ENCODE measurements at places on chromosomes 11 and 22.

GRCh38 chr11:27291954-27292636 lies 70.9 kb downstream of the CCDC34 start:
- DNase-seq = no peak

DNA sequence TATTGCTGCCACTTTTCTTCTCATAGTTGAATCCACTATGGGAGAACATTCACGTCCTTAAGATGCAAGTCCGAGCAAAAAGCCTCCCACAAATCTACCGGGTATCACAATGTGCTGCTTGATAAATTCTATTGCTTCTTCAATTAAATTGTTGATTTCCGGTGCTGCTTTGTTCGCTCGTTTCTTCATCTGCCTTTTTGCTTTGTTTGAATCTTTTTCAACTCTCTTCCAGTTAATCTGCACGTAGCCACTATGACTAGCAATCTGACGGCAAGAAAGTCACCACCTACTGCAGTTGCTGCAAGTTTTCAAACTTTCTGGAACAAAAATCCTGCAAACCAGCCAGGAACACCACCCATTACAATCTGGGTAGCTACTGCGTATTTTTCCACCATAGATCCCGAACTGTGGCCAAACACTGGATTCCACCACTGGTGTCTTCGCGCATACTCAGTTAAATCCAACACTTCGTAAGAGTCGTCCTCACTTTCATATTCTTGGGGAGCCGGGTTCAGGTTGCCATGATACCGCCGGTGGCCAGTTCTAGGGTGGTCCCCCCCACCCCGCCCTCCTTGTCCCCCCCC lies 59.1 kb downstream of the CLMP start:
- no peak for DNase-seq

- DNase-seq = no peak
These were observed 6.0 kb downstream of the RNF169 start for GRCh38 chr11:74754507-74755252.

GRCh38 chr11:126026579-126026978 lies 36.1 kb downstream of the CDON start:
- no peak for DNase-seq

- DNase-seq = no peak
These were observed 44.7 kb upstream of the SHISAL1 start for GRCh38 chr22:44357296-44357965.

DNA sequence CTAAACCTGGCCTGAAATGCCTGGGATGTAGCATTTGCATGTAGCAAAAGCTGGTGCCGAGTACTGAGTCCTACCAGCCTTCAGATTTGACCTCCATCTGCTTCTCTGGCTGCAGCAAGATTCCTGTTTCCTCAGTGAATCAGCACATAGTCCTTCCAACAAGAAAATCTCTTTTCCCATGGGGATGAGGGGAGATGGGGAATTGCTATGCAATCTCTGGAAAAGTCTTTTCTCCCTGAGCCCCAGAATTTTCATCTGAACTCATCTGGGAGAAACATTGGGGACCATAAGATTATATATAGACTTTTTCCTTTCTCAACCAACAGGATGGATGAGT lies 32.0 kb upstream of the YWHAH start:
- DNase-seq = no peak

DNA sequence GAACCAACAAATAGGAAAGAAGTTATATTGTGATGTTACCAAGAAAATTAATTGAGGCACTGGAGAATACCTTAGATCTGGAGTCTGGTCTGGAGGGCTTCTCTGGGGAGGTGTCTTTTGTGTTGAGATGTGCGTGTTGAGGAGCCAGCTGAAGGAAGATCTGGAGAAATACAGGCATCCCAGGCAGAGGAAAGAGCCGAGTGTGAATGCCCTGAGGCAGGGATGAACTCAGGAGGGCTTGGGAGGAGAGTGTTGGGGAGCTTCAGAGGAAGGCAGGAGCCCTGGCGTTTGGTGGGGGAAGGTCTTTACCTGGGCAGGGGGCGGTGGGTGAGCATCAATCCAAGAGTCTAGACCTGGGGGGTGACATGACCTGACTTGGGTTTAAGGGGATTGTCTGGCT lies 13.1 kb downstream of the SYNGR1 start:
- DNase-seq = no peak

- DNase-seq = no peak
These were observed 27.3 kb downstream of the FAM168A start for GRCh38 chr11:73570415-73571114.

- no peak for DNase-seq
These were observed 23.8 kb downstream of the LMO2 start for GRCh38 chr11:33867996-33868646.

- no peak for DNase-seq
These were observed 122.2 kb upstream of the PDGFD start for GRCh38 chr11:104286129-104286528.

DNA sequence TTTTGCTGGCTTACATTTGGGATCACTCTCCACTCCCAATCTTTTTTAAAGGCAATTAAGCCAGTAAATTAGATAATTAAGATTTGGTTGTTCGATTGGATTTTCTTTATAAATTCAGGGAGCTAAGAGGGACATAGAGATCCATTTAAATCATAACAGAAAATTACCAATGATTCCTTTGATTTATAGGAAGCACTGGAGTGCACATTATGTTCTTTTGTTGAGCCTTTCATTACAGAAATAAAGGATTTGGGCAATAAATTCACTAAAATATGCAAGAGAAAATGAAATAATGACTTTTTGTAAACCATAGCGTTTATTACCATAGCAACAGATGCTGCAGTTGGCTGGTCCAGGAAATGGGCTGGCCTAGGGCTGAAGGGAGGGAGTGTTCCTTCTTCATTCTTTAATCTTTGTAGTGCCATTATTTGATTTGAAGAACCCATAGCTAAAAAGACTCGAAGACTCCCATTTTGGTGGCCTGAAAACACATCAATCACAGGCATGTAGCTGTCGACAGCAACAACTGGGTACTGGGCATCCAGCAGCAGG lies 73.0 kb downstream of the C2CD3 start:
- DNase-seq = no peak

- DNase-seq = no peak
These were observed 64.7 kb upstream of the FAT3 start for GRCh38 chr11:92159931-92160330.

DNA sequence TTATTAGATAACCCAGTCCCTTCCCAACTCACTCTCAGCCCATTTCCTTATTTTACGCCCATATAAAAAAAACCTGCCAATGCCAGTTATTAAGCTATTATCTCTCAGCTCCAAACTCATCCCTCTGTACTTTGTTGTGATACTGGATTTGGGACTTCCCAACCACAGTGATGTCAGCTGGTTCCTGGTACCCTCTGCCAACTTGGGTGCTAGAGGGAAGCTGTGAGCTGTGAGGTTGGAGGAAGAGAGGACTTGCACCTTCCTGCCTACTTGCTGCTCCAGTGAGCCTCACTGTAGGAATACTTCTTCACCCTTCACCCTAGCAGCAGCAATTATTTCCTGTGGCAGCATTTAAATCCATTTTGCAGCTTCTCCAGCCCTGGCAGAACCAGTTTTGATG lies 19.2 kb upstream of the CSF2RB start:
- DNase-seq = no peak

DNA sequence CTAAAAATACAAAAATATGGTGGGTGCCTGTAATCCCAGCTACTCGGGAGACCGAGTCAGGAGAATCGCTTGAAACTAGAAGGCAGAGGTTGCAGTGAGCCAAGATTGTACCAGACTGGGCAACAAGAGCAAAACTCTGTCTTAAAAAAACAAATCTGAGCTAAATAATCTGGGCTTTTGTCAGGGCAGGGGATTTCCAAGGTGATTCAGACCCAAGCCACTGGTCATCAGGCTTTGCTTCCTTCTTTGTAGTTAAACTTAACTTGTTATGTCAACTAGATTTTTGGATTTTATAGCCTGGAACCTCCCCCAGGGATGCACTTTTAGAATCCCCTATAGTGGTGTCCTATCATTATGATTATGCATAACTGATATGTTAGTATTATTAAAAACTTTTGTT lies 27.0 kb upstream of the SLC22A8 start:
- no peak for DNase-seq

GRCh38 chr11:113817162-113817561 lies 37.6 kb downstream of the CLDN25 start:
- no peak for DNase-seq

GRCh38 chr11:115931548-115932083 lies 427.4 kb upstream of the CADM1 start:
- DNase-seq = no peak

DNA sequence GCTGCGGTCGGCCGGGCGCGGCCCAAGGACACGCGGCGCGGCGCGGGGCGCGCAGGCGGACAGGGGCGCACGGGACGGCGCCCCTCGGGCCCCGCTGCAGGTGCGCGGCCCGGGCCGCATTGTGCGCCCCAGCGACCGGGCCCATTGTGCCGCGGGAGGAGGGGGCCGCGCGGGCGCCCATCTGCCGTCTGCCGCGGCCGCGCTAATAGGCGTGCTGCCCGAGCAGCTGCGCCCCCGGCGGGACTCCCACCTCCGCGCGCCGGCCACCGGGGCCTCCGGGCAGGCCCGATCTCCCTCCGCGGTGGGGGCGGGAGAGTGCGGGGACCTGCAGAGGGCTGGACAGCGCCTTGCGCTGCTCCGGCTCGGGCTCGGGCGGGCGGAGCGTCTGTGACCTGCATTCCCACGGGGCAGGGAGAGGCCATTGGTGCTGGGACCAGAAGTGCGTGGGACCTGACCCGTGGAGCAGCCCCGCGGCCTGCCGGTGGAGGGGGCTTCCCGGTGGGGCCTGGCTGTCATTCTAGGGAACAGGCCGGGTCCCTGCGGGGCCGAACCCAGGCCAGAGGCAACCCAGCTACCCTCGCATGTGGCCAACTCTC lies 933 bp downstream of the BRSK2 start:
- DNase-seq = no peak

GRCh38 chr22:43346521-43346929 lies 3.4 kb upstream of the SCUBE1 start:
- no peak for DNase-seq

DNA sequence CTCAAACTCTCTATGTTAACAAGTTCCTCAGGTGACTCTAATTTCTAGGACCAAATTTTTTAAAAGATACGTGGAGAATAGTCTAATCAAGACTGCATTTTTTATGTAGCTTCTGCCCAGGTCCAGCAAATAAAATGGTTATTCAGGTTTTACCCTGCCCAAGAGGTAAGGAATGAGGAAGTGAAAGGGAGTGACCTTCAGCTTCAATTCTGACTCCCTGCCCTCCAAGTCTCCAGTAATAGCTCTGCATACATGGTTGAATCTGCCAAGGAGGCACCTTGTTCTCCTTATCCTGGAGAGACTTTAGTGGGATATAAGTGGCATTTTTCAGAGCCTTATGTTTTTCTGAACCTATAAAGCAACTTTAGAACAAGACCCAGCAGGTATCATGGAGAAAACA lies 15.5 kb downstream of the MUC15 start:
- DNase-seq = no peak

DNA sequence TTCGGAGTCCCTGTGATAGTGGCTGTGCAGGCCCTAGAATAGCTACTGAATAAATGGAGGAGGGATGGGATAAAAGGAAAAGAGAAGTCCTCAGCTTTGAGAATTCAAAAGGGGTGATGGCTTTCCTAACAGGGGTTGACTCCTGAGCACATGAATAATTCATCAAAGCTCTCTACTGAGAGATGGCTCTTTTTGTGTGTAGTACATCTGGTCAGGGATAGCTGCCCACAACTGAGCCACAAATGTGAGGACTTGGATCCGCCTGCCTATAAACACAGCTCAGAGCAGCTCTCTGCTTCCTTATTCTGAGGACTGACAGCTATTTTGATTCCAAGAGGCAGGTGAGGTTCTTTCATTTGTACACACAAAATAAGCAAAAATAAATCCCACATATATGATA lies 82.3 kb downstream of the USP35 start:
- DNase-seq = no peak

DNA sequence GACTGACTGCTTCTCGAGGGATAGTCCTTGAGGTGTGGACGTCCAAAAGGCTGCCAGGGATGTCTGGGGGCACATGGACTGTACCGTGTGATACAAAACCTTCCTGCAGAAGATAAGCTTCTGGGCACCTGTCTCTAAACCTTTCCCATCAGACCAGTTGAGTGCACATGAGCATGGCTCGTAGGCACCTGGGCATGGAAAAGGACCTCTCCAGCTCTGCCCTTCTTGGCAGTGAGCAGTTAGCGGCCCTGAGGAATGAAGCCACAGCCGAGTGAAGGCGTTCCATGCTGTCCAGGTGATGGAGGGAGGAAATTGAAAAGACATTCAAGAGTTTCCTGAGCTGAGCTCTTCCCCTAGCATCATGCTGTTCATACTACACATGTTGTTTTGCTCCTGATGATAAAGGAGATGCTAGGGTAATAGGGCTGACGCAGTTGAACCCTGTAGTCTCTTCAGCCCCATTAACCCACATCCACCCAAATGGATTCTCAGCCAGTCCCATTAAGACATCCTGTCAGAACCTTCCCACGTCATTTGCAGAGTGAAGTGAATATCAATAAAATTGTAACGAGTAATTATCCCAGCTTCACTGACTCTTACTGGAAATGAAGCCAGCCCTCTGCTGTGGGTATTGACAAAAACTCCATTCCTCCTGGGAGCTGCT lies 138.6 kb downstream of the KIRREL3 start:
- DNase-seq = peak; percentile 32

DNA sequence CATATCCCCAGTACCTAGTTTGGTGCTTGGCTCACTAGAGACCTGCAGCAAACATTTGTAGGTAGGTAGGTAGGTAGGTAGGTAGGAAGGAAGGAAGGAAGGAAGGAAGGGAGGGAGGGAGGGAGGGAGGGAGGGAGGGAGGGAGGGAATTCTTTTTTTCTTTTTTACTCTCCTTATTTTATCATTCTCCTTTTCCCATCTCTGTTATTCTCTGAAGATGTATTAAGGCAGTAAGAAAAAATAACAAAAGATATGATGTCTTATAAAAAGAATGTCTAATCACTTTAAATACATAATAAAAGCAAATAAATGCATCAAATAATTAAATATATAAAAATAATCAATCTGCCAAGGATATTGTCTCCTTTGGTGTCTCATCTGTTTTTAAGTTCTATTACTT lies 28.4 kb downstream of the VSIG10L2 start:
- no peak for DNase-seq

DNA sequence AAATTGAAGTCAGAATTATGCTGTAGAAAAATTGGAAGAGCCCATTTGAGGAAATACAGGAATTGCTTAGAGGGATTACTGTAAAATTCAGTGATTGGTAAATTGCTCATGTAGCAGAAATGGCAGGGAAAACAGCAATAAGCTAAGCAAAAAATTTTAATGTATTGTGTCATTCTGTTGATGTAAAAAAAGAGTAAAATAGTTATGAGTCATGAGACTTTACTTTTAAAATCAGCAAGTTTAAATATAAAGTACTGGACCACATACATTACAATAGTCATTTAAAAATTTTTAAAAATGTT lies 10.4 kb downstream of the PDHX start:
- no peak for DNase-seq

GRCh38 chr11:129372609-129373488 lies 2.8 kb upstream of the BARX2 start:
- no peak for DNase-seq

- DNase-seq = no peak
These were observed 516.1 kb downstream of the MIAT start for GRCh38 chr22:27173530-27173929.

- no peak for DNase-seq
These were observed 111.3 kb downstream of the SLC17A6 start for GRCh38 chr11:22449441-22449840.

- DNase-seq = peak; percentile 70
These were observed 33.2 kb upstream of the CAVIN3 start for GRCh38 chr11:6353367-6353987.

- no peak for DNase-seq
These were observed 17.0 kb downstream of the IMMP1L start for GRCh38 chr11:31492320-31492913.

GRCh38 chr22:49976439-49977175 lies 16.0 kb downstream of the PIM3 start:
- no peak for DNase-seq
